ENCODE measurements at places on chromosomes 6 and 20. TPM values are rescaled to one million over a fixed set of nuclear protein-coding genes. Genes with fewer than 3 reads are reported as not detected.
A peak's percentile ranks its signal among the peaks of the same experiment; 100 is the strongest.

Gene SAMD10
- total RNA-seq, result 1.2 TPM

Gene SMLR1
- total RNA-seq, result 1.1 TPM

Gene DNAH8
- total RNA-seq, result not detected

DNA sequence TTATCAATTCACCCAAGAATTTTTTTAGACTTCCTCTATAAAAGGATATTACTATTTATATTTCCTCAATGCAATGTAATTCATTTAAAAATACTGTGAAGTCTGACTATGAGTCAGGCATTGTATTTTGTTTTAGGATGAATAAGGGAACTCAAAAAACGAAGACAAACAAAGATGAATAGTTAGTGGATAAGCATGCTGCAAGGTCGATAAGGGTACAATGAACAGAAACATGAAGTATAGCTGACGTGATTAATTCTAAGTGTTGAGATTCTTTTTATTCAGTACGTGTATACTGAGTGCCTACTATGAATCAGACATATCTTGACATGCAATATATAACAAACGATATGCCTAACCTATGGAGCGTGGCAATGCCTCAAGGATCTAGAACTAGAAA lies 105.4 kb downstream of the PDE10A start:
- no peak for DNase-seq

- DNase-seq, result peak; percentile 66
These were observed 10.6 kb downstream of the RPS10 start for GRCh38 chr6:34414999-34415858.

DNA sequence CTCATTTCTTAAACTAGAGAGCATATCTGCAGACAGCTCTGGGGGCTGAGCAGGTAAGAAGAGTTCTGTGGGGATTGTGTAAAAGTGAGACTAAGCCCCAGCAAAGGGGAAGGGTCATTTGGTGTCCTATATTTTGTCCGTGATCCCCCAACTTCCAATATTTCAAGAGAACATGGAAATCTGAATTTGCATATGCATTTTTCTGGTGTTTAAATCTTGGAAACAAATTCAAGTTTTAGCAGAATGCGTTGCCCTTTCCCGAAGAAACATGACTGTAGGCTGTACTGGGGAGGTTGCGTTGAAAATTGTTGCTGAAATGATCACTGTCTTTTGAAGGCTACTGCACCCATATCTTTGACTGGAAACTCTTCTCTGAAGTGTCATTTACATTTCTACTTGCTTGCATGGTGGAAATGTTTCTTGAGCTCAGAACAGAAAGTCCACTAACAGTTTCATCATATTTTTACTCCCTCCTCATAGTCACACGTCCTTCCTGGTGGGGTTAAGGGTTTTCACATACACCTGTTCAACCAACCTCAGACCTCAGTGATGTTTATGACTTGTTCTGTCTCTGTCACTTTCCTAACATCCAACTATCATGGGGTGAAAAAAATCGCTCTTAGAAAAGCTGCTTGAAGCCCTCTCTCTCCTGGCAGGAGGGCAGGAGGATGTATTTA lies 140.3 kb downstream of the BCAS1 start:
- DNase-seq, result no peak

- peak; percentile 99 for DNase-seq
These were observed 17.4 kb upstream of the TBC1D22B start for GRCh38 chr6:37239950-37240713.
